ENCODE measurements at places on chromosomes 16 and 17.

GRCh38 chr16:489606-490005 is 37.9 kb upstream of the CAPN15 start:
- no peak for DNase-seq

DNA sequence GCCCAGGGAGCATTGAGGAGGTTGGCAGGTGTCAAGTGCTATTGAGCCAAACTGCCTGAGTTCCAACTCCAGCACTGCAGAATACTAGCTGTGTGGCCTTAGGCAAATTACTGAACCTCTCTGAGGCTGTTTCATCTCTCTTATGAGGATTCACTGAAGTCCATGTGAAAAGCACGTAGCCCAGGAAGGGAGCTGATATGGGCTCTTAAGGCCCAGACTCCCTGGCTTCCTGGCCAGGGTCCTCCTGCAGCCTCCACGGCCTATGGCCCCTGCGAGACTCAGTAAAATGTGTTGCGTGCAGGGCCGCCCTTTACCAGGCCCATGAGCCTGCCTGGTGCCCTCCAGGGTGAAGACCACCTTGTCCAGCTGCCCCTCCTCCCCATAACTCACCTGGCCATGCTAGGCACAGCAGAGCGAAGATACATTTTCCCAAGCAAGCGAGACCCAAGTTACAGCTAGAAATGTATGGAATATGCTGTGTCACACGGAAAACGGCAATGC is 133.7 kb upstream of the TNRC6C start:
- no peak for DNase-seq

DNA sequence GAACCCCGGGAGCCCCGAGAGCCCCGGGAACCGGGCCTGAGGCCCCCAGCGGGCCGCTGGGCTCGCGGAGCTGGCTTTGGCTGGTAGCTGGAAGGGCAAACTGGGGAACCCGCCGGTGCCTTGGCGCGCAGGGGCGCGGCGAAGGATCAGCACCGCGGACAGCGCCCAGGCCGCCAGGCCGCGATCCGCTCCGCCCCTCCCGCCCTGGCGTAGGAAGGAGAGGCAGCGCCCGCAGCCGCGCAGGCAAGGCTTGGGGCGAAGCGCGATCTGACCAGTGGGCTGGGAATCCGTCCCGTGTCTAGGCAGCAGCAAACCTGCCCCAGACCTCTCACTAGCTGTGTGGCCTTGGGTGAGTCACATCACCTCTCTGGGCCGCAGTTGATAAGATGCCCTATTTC is 331 bp upstream of the CCDC92B start:
- peak; percentile 60 for DNase-seq

DNA sequence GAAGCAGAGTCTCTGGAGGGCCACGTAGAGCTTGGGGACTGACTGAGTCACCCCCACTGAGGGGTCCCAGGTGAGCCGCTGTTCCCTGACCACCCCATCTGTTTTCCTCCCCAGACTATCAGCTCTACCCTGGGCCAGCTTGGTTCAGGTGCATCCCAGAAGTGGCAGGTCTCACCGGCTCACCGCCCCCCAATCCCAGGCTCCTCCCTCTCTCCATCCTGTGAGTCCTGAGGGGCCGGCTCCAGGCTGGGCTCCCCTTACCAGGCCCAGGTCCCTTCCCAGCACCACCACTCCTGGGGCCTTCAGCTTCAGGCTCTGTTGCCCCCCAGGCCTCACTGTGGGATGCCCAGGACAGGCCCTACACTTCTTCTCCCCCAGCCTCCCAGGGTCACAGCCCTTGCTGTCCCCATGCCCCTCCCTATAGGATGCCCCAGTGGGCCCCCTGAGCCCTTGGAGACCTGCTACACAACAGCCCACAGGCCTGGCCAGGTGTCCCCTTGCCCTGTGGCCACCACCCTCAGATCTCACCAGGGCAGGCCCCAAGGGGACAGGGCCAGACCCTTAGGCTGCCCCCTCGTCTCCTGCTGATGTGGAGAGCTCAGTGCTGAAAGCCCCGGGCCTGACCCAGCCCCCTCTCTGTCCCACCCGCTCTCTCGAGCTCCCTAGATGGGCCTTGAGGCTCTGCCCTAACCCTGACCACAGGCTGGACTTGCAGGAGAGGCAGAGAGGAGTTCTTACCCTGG is 40.4 kb downstream of the TNFRSF13B start:
- no peak for DNase-seq

DNA sequence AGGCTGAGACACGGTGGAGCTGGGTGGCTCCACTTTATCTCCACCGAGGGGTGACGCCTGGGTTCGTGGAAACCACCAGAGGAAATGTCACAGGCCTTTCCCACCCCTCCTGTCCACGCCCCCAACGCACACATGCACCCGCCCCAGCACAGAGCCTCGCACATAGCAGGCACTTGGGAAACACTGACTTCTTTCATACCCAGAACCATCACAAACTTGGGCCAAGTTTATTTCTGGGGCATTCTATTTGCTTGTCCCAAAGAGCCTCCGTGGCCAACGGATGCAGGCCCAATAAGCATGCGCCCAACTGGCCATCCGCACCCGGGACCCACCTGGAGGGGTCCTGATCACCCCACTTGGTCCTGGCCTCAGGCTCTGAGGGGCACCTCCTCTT is 3.3 kb downstream of the BCAR1 start:
- DNase-seq, result no peak

GRCh38 chr17:65985571-65985970 is 206.4 kb downstream of the CEP112 start:
- no peak for DNase-seq

DNA sequence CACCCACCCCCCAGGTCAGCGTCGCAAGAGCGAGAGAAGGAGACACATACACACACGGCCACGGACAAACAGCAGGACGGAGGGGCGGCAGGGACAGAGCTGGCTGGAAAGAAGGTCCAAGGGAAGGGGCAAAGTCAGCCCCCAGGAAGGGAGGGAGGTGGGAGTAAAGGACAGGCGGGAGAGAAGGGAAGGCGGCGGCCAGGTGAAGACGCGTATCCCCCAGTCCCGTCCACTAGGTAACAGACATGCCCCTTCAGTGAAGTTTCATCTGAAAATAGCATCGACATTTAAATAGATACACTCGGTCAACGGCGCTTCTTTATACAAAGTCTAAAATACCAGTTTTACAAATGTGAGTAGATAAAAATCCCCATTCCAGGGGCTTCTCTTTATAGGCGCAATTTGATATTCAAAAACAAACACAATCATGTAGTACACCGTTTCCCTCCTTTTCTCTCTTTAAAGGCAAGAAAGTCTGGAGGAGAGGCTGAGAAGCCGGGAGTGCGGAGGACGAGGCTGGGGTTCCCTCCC is 4.5 kb downstream of the CBX8 start:
- DNase-seq, result no peak

DNA sequence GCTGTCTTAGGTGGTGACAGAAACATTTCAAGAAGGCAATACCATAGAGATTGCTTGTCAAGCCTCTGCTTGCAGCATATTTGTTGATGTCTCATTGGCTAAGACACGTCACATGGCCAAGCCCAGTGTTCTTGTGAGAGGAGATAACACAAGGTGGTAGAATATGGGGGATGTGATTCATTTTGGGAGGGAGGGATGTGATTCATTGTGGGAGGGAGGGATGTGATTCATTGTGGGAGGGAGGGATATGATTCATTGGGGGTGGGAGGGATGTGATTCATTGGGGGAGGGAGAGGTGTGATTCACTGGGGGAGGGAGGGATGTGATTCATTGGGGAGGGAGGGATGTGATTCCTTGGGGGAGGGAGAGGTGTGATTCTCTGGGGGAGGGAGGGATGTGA is 470.5 kb upstream of the SALL1 start:
- DNase-seq, result no peak

DNA sequence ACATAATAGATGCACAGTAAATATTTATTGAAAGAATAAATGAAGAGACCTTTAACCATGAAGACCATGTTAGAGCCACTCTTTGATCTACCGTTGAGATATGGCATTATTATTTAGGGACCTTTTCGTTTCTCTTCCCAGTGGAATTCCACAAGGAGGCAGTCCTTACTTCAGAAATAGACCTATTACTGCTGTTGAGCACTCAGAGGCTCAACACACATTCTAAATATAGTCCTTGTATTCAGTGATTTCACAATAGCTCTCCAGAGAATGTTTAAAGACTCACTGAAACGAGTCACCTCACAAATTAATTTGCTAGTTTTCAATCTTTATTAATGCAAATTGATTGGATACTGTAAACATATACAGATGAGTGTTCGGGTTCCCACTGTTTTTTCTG is 603.8 kb downstream of the CDH8 start:
- DNase-seq, result no peak

GRCh38 chr17:66165537-66166123 is 26.3 kb downstream of the CEP112 start:
- no peak for DNase-seq

- DNase-seq, result peak; percentile 11
These were observed 63.5 kb upstream of the PLCG2 start for GRCh38 chr16:81715358-81716196.

DNA sequence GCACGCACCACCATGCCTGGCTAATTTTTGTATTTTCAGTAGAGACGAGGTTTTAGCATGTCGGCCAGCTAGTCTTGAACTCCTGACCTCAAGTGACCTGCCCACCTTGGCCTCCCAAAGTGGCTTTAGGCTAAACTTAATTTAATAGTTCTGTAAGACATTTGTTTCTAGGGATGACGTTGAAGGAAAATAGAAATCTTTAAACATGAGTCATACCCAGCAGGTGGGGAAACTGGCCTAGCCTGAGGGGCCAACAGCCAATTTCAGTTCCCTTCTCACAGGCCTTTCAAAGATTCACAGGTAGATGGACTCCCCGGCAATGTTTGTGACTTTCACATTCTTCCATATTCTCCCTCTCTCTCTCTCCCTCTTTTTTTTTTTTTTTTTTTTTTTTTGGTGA is 18.1 kb upstream of the ITPRIPL2 start:
- no peak for DNase-seq

GRCh38 chr16:85557971-85558657 is 55.0 kb upstream of the GSE1 start:
- DNase-seq, result no peak

GRCh38 chr16:22188595-22189442 is 17.3 kb upstream of the EEF2K start:
- DNase-seq, result peak; percentile 43

- no peak for DNase-seq
These were observed 165.9 kb downstream of the CDH13 start for GRCh38 chr16:82792693-82793092.

- DNase-seq, result peak; percentile 61
These were observed 40.8 kb upstream of the CMIP start for GRCh38 chr16:81403601-81404391.

GRCh38 chr16:31130336-31130891 is 5.1 kb downstream of the PRSS8 start:
- no peak for DNase-seq

DNA sequence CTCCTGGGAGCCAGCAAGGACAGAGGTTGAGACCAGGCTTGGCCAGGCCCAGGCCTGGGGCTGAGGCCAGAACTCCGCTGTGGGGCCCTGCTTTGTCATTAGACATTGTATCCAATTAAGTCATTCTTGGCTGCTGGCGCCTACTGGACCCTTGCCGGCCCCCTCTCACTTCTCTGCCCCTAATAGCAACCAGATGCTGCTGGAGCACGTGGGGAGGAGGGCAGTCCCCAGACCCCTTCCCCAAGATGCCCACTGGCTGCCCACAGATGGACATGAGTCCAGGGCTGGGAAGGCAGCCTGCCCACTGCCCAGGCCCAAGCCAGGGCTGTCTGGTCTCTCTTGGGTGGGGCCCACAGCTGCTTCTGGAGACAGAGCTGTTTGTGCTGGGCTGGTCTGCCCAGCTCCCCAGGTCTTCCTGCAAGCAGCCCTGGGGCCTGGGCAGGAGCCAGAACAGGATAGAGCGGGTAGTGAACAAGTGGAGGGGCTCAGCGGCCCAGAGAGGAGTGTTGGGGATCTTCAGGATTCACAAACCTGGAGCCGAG is 7.8 kb downstream of the PLXDC1 start:
- DNase-seq, result no peak

DNA sequence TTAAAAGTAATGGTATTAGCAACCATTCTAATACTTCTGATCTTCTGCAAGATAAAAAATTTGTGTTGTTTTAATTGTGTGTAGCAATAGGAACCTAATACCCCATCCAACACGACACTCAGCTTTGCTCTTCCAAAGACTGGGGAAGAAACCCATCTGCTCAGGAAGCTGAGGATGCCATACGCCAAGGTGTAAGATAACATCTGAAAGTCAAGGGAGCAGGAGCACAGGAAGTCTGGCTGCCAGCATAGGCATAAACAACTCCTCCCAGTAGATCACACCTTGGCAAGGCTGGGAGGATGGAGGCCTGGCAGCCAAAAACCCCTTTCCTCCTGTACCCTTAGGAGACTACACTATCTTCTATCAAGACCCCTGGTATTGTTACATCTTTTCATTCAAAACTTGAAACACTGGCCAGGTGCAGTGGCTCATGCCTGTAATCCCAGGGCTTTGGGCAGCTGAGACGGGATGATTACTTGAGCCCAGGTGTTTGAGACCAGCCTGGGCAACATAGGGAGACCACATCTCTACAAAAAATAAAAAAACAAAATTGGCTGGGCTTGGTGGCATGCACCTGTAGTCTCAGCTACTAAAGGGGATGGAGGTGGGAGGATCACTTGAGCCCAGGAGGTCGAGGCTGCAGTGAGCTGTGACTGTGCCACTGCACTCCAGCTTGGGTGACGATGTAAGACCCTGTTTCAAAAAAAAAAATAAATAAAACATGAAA is 5.7 kb upstream of the SPHK1 start:
- no peak for DNase-seq

GRCh38 chr16:14298374-14299122 is 227.4 kb downstream of the MRTFB start:
- no peak for DNase-seq

- DNase-seq, result no peak
These were observed 280.4 kb downstream of the SNX29 start for GRCh38 chr16:12256921-12257320.

DNA sequence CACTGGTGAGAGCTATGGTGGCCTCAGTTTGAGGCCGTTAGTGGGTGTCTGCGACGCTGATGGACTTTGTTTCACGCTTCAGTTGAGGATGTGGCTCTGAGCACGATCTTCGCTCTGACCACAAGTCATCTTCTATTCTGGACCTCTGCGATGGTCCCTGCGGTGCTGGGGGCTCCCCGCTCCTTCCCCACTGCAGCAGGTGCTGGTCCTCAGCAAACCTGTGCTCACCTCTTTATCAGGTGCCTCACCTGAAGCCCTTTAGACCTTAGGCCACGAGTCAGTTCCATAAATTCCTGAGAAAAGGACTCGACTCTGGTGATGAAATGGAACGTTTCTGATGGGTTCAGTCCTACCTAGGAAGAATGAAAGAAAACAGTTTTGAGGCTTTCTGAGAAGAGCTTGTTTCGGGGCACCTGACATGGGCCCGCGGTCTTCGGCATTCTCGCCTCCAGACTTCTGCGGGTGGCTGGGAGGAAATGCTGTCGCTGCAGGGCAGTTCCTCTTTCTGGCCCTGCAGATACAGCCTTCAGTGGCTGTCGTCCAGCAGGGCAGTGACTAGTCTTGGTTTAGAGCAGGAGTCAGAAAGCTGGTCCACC is 4.7 kb downstream of the KCTD5 start:
- DNase-seq, result no peak

GRCh38 chr17:18280249-18280648 is 19.8 kb downstream of the MIEF2 start:
- DNase-seq, result no peak

DNA sequence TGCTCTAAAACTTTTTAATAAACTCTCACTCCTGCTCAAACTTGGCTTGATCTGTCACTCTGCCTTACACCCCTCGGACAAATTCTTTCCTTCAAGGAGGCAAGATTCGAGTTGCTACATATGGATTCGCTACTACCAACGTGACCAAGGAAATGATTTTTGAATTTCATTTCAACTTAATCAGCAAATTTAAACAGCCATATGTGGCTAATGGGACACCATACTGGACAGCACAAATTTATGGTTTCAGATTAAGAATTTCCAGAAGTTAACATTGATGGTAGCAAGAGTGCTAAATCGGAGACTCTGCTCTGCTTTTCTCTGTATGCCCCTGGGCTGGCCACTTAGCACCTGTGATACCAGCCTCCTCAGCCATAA is 318.2 kb upstream of the PSMD7 start:
- no peak for DNase-seq
